ENCODE measurements at places on chromosomes 5 and 9. TPM values are rescaled to one million over a fixed set of nuclear protein-coding genes. Genes with fewer than 3 reads are reported as not detected.

- DNase-seq, result no peak
These were observed 1.9 kb upstream of the ANKRD18A start for GRCh38 chr9:38622288-38622674.

DNA sequence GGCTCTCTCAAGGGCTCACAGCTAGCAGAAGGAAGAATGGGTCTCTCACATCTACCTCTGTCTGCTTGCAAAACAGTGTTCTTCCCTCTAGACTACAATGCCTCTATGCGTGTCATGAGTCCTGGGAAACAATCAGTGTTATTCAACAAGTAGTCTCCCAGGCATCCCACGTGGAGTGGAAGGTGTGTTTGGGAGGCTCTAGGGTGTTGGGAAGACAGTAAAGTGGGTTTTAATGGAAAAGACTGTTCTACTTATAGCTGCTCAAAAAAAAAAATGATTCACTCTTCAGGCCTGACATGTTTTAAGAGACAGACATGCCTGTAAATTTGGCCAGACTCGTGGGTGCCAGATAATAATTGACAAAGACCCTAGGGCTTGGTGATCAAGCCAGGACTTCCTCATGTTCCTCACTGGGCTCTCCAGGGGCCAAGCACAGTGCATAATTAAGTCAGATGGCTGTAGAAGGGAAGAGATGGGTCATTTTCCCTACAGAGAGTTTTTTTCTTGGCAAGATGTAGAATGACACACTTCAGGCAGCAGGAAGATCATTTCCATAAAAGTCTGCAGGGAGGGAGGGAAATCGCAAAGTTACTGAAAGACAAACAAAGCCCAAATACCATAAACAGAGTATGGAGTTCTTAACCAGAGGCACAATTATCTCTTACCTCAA, 246.4 kb downstream of the ACTL7B start:
- DNase-seq, result no peak

DNA sequence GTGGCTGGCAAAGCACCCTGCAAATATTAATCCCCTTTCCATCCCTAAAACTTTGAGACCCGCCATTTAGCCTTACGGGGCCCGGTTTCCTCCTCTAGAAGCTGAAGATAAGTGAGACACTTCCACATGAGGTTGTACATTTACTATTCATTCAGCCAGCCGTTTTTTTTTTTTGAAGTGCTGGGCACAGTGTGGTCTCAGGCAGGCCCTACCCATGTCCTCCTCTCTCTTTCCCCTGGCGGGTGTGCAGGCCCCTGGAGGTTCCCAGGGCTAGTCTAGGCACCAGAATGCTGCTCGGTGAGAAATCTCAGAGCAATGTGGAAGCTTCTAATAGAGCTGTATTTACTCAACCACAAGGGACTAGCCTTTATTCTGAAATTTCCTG, 107.4 kb upstream of the LARP1 start:
- no peak for DNase-seq

DNA sequence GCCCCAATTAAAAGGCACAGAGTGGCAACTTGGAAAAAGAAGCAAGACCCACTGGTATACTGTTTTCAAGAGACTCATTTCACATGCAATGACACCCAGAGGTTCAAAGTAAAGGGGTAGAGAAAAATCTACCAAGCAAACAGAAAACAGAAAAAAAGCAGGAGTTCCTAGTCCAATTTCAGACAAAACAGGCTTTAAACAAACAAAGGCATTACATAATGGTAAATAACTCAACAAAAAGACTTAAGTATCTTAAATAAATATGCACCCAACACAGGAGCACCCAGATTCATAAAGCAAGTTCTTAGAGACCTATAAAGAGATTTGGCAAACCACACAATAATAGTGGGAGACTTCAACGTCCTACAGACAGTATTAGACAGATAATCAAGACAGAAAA, 215.8 kb downstream of the SLCO4C1 start:
- no peak for DNase-seq

DNA sequence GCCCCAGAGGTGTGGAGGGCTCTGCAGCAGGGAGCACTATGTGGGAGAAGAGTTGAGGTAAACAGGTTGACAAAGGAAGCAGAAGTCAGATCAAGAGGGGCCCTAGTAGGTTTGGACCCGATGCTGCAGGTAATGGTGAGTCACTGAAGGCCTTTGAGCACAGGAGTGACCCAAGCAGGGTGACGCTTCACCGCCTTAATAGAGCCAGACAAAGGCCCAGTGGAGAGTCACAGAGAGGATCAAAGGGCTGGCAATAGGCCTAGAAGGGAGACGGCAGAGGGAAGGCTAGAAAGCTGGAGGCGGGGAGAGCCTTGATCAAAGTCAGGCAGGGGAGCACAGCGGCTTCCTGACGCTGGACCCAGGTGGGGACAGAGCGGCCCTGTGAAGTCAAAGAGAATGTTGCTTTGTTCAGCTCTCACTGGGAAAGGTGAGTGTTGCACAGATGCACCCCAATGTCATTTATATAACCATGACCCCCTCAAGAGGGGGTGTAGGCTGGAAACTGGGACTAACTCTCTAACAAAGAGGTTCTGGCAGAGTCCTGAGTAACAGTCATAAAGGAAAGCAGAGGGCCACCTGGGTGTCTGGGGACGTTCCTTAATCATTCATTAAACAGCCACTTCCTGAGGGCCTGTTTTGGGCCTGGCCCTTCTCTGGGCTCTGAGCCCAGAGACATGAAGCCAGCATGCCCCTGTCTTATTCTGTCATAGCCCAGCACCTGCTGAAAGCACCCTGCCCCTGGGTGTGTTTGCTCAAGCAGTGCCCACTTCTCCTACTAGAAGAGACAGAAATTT, 9.8 kb upstream of the CPLX2 start:
- DNase-seq, result no peak

DNA sequence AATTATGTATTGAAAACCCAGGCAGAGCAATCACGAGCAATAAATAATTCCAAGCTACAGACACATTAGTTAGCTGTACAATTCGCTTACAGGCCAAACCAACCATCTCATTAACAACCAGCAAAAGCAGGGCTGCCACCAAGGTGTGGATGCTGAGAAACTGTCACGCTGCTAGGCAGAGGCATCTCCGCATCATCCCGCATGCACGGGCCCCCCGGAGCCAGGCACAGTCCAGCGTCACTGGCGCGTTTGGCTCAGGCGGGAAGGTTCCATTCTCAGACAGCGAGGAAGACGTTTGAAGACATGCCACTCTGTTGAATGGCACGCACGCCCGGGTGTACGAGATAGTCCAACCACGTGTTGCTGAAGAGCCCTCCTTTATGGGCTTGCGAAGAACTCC, 184.0 kb downstream of the OLFM1 start:
- no peak for DNase-seq

DNA sequence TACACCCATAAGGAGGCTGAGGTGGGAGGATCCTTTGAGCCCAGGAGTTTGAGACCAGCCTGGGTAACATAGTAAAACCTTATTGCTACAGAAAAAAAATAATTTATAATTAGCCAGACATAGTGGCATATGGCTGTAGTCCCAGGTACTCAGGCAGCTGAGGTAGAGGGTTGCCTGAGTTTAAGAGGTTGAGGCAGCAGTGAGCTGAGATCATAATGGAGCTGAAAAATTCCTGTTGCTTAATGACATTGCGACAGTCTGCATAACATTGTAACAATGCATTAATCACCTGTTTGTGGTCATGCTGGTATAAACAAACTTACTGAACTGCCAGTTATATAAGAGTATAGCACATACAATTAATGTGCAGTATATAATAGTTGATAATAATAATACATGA, 214.2 kb downstream of the TRIM32 start:
- DNase-seq, result no peak

DNA sequence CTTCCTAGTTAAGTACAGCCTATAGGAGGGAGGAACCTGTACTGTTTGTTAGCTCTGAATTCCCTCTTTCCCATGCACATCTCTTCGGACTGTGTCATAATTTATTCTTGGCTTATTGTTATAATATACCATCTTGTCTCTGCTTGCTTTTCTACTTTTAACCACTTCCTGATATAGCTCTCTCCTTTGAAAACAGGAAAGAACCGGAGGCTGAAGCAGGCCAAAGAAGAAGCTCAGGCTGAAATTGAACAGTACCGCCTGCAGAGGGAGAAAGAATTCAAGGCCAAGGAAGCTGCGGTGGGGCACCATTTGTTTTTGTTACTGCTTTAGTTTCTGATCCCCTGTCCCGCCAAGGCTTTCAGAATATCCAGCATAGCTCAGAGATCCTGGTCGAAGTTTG, 4.8 kb downstream of the ATP6V1G1 start:
- no peak for DNase-seq

- no peak for DNase-seq
These were observed 363.4 kb upstream of the SLC30A5 start for GRCh38 chr5:68730220-68730978.

GRCh38 chr5:135718151-135718550, 116.3 kb upstream of the SLC25A48 start:
- DNase-seq, result no peak

- no peak for DNase-seq
These were observed 402.4 kb upstream of the PTGER4 start for GRCh38 chr5:40277161-40277906.

DNA sequence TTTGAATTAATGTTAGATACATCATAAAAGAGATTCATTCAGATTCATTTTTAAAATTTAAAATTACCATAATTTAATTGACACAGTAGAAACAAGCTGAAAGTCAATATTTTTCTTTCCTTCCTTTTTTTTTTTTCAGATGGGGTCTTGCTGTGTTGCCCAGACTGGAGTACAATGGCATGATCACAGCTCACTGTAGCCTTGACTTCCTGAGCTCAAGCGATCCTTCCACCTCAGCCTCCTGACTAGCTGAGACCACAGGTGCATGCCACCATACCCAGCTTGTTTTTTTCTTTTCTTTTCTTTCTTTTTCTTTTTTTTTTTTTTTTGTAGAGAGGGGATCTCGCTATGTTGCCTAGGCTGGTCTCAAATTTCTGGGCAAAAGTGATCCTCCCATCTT, 131.6 kb upstream of the TBCA start:
- no peak for DNase-seq

The CMYA5 gene
- polyA plus RNA-seq, result 20.1 TPM

The KIF20A gene
- polyA plus RNA-seq, result 36.0 TPM

The ROPN1L gene
- polyA plus RNA-seq, result 0.66 TPM

The ROR2 gene
- 16.9 TPM for polyA plus RNA-seq

The CTSV gene
- polyA plus RNA-seq, result 27.6 TPM

The PLAC8L1 gene
- 1.00 TPM for polyA plus RNA-seq

The AQP3 gene
- 51.4 TPM for polyA plus RNA-seq

The INSL4 gene
- polyA plus RNA-seq, result not detected

The SLC6A3 gene
- polyA plus RNA-seq, result 0.60 TPM

The KIF27 gene
- 16.0 TPM for polyA plus RNA-seq

The GRK6 gene
- 23.6 TPM for polyA plus RNA-seq

The GADD45G gene
- polyA plus RNA-seq, result 2.7 TPM

Measured in right renal pelvis (tissue), 4 donors.